ENCODE measurements at places on chromosomes 4 and X. TPM values are rescaled to one million over a fixed set of nuclear protein-coding genes. Genes with fewer than 3 reads are reported as not detected.

DNA sequence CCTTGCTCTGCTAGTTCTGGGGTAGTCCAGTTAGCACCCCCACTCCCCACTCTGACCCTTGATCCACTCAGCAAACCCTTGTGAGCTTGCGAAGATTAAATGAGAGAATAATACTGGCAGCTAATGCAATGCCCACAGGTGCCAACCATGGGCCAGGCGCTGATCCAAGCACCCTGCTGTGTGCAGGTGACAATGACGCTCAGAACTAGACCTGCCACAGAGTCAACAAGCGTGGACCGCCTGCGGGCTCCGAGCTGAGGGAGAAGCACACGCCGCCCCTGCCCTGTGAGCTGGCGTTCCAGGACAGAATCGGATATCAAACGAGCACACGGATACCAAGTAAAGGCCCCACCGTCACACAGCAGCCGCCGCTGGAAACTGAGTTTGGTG, 129.2 kb downstream of the FAM53A start:
- 0 out of 2 replicates have a peak, but pooled peaks cover 2% of the 10 kb centered on the region for H3K4me1 ChIP-seq
- H3K4me3 ChIP-seq, result no peak overlapping the region
- no peak overlapping the region for H3K27ac ChIP-seq
- no peaks in the 10 kb centered on the region for H3K27me3 ChIP-seq
- no peak for DNase-seq

DNA sequence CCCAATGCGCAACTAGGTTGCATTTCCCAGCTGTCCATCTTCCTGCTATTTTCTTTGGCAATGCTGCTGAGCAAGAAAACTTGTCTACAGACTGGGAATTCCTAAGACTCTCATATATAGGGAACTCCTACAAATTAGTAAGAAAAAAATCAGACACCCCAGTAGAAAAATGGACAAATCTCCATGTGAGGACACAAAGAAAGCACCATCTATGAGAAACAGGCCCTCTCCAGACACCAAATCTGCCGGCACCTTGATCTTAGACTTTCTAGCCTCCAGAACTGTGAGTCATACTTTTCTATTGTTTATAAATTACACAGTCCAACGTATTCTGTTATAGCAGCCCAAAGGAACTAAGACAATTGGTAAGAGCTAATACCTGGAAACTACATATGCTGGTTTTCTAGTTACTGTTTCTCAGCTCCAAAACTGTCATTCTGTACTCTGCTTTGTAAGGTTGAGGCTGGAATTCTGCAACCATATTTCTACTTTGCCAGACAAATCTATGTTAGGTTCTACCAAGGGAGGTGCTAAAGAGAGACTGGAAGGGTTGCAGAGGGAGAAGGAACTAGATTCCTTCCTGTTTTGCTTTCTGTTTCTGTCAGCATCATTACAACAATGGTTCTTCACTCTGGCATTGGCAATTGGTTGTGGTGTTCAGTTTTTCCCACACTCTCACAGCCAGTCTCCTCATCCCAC, 35.7 kb upstream of the FAM241A start:
- no peaks in the 10 kb centered on the region for H3K27me3 ChIP-seq
- H3K4me1 ChIP-seq, result no peaks in the 10 kb centered on the region
- no peak for DNase-seq
- no peaks in the 10 kb centered on the region for H3K36me3 ChIP-seq

DNA sequence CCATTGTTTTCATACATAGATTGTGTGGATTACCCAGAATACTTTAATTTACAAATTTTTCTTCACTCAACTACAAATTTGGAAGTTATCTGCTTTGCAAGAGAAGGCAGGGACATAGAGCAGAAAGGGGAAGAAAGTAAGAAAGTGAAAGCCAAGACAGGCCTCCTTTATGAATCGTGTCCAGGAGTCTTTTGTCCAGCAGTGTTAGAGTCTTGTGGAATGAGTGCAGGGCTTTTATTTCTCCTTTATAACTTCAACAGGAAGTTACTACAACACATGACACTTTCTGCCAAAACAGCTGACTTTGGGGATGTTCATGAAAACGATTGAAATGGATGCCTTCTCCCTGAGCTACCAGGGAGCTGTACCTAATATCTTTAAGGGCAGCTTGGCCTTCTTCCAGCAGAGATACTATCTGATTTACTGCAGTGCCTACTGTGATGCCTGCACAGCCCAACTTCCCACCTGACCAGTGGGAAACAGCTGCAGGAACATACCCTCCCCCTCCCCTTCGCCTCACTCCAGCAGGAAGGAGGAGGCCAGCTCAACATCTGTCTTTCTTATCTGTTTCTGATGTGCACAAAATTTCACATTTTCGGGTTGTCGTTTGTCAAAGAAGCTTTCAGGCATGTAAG, 557.7 kb upstream of the SLIT2 start:
- no peaks in the 10 kb centered on the region for H3K36me3 ChIP-seq
- no peak overlapping the region for H3K4me3 ChIP-seq
- H3K27me3 ChIP-seq, result no peaks in the 10 kb centered on the region
- H3K27ac ChIP-seq, result no peak overlapping the region

- no peaks in the 10 kb centered on the region for H3K36me3 ChIP-seq
- no peak overlapping the region for H3K27ac ChIP-seq
- no peak overlapping the region for H3K4me3 ChIP-seq
- H3K27me3 ChIP-seq, result no peaks in the 10 kb centered on the region
- DNase-seq, result no peak
Observed at GRCh38 chr4:184318852-184319251, 101.2 kb upstream of the ENPP6 start.

DNA sequence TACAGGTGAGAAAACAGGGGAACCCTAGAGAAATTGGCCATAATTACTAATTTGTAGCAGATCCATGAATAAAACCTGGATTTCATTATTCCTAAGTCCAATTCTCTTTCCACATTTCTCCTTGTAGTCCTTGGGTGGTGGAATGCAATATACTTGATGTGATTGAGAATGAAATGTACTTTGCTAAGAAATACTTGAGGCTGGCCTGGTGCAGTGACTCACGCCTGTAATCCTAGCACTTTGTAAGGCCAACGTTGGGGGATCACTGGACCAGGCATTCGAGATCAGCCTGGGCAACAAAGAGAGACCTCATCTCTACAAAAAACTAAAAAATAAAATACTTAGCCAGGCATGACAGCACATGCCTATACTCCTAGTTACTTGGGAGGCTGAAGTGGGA, 15.9 kb downstream of the TMEM184C start:
- no peak overlapping the region for H3K4me3 ChIP-seq
- no peak for DNase-seq
- H3K36me3 ChIP-seq, result peaks cover 56% of the 10 kb centered on the region
- no peaks in the 10 kb centered on the region for H3K27me3 ChIP-seq
- H3K27ac ChIP-seq, result no peak overlapping the region

- H3K27me3 ChIP-seq, result no peaks in the 10 kb centered on the region
- H3K4me3 ChIP-seq, result no peak overlapping the region
- H3K4me1 ChIP-seq, result 0 out of 2 replicates have a peak, but pooled peaks cover 3% of the 10 kb centered on the region
- peaks cover 24% of the 10 kb centered on the region for H3K36me3 ChIP-seq
- no peak for DNase-seq
- peak overlapping the region; percentile 89 for H3K27ac ChIP-seq
Observed at GRCh38 chr4:1990348-1990645, 18.5 kb downstream of the NELFA start.

DNA sequence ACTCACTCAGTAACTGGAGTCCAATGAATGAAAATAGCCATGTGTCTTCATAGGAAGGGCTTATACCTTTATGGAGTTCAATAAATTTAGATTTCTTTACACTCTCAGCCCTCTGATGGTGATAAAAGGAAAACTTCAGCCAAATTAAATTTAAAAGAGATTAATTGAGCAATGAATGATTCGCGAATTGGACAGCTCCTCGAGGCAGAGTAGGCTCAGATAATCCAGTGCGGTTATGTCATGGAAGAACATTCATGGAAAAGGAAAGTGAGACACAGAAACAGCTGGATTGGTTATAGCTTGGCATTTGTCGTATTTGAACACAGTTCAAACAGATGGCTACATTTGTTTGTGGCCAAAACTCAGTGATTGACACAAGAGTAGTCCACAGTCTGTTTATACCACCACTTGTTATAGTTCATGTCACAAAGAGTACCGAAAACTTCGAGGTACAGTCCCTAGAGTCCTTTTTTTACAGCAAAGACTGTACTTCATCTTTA, 54.6 kb upstream of the TACR3 start:
- H3K4me3 ChIP-seq, result no peak overlapping the region
- no peaks in the 10 kb centered on the region for H3K36me3 ChIP-seq
- peaks cover 11% of the 10 kb centered on the region for H3K27me3 ChIP-seq
- H3K4me1 ChIP-seq, result peaks cover 24% of the 10 kb centered on the region
- DNase-seq, result no peak

DNA sequence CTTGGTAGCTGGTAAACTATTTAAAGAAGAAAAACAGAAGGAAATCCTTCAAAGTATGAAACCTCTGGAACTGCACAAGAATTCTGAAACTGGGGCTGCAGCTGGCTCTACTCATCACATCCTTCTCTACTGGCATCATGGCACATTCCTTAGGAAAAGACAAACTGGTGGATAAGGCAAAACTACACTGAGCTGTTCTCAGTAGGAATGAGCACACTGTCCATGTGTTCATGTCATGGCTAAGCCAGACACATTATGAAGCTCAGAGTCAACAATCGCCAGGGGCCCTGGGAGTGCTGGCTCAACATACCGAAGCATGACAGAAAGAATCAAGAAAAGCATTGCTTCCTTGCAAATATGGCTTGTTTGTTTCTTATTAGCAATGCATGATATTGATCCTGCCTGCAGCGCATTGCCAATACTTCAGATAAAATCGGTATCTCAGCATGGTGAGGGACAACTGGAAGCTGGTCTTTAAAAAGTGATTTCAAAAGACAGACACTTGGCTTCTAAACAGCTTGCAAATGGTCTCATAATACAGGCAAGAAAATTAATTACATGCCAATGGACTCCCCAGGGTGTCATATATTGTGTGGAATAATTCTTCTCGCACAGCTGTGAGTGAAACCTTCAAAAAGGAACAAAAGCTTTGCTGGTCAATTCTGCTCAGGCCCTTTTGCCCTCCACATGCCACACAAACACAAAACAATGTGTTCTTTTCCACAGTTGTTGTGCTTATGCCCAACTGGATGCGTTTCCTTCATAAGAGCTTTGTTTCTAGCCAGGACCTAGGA, 300.2 kb upstream of the VCX start:
- H3K36me3 ChIP-seq, result no peaks in the 10 kb centered on the region
- no peaks in the 10 kb centered on the region for H3K4me1 ChIP-seq
- H3K27ac ChIP-seq, result no peak overlapping the region
- H3K27me3 ChIP-seq, result no peaks in the 10 kb centered on the region
- no peak overlapping the region for H3K4me3 ChIP-seq

GRCh38 chr4:71604785-71605184, 179.1 kb downstream of the GC start:
- H3K36me3 ChIP-seq, result peaks cover 10% of the 10 kb centered on the region
- DNase-seq, result no peak
- no peak overlapping the region for H3K4me3 ChIP-seq

DNA sequence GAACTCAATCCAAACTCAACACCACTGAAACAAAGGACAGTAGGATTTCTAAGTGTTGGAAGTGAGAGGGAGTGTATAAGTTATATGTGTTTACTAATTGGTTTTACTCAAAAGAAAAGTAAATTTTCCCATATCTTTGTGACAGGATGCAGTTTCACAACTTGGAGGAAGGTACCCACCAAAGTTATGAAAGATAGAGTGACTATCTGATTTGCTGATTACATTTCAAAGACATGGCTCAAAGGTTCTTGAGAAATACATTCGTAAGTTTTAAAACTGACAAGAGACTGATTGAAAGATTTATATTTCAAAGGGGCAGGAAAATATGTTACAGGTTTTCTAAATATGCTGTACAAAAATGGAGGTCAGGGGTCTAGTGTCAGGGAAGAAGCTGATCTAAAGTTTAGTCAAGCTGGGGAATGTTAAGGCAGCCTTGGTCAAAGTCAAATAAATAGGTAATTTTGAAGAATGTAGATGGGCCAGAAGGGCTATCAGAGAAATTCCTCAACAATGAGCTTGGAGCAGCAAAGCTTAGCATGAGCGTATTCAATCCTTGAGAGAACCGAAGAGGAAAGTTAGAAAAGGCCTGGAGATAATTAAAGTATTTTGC, 9.7 kb upstream of the COMMD8 start:
- DNase-seq, result no peak
- no peaks in the 10 kb centered on the region for H3K27me3 ChIP-seq
- H3K4me3 ChIP-seq, result no peak overlapping the region
- no peak overlapping the region for H3K27ac ChIP-seq

GRCh38 chr4:8038719-8039251, 99.1 kb upstream of the AFAP1 start:
- DNase-seq, result no peak
- no peaks in the 10 kb centered on the region for H3K36me3 ChIP-seq
- peak overlapping the region; percentile 16 for H3K27ac ChIP-seq
- H3K4me3 ChIP-seq, result no peak overlapping the region
- no peaks in the 10 kb centered on the region for H3K27me3 ChIP-seq

DNA sequence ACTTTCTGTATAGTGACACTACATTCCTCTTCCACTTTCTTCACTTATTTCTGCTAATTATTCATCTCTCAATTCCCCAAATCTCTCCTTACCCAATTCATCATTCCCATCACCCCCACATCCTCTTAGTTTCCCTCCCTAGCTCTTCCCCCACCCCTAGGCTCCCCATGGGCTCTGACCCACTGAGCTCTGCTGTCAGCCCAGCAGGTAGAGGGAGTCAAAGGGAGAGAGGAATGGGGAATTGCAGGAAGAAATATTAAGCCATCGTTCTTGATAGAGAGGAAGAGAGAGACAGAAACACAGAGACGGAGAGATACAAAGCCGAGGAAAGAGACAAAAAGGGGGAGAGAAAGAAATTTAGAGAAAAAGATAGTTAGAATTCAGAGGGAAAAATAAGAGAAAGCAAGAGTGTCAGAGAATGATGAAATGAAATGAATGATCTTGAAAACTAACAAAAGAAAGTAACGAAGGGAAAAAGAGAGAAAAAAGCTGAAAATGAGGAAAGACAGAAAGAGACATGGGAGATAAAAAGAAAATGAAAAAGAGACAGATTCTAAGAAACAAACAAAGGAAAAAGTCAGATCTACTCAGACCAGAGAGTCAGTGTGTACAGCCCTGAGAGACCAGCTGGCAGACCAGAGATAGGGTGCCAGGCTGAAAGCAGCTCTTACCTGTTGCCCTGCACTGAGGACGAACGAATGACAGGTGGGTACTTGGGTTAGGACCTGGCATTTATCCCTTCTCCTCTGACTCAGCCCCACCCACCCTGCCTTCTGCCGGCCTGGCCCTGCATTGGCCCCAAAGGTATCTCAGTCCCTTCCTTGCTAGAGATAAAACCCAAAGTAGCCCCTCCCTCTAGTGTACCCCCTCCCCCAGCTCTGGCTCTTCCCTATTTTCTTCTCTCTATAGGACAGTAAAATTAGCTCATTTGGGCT, at the start of gene ALAS2:
TSS of gene ALAS2 (minus strand) at position 707 of the 935 bp plus-strand sequence. CDS start 4,977 bp downstream, outside the sequence.
- H3K4me3 ChIP-seq, result no peak within 1 kb of the TSS
- no peaks in the 10 kb centered on the region for H3K36me3 ChIP-seq

GRCh38 chr4:76525751-76526150, 90.7 kb downstream of the SHROOM3 start:
- H3K4me1 ChIP-seq, result 0 out of 2 replicates have a peak, but pooled peaks cover 5% of the 10 kb centered on the region
- H3K36me3 ChIP-seq, result peaks cover 4% of the 10 kb centered on the region
- H3K27me3 ChIP-seq, result no peaks in the 10 kb centered on the region
- H3K27ac ChIP-seq, result no peak overlapping the region
- H3K4me3 ChIP-seq, result no peak overlapping the region

GRCh38 chr4:149910177-149910576, 94.5 kb upstream of the IQCM start:
- H3K36me3 ChIP-seq, result no peaks in the 10 kb centered on the region
- DNase-seq, result no peak
- no peak overlapping the region for H3K4me3 ChIP-seq
- H3K27ac ChIP-seq, result no peak overlapping the region

The WWC2 gene
- 133 TPM for total RNA-seq

The FLNA gene
- 914 TPM for total RNA-seq

The SCRG1 gene
- not detected for total RNA-seq

The BEX1 gene
- 46.8 TPM for total RNA-seq

The DUSP9 gene
- 2.5 TPM for total RNA-seq
